ENCODE measurements at places on chromosomes 5 and 9.

- no peak for DNase-seq
Measured at GRCh38 chr9:77016121-77016525, 3.3 kb upstream of the FOXB2 start.

GRCh38 chr5:103346162-103346748 is 87.7 kb downstream of the MACIR start:
- no peak for DNase-seq

- DNase-seq, result no peak
Measured at GRCh38 chr9:112640311-112640710, 77.6 kb downstream of the INIP start.

DNA sequence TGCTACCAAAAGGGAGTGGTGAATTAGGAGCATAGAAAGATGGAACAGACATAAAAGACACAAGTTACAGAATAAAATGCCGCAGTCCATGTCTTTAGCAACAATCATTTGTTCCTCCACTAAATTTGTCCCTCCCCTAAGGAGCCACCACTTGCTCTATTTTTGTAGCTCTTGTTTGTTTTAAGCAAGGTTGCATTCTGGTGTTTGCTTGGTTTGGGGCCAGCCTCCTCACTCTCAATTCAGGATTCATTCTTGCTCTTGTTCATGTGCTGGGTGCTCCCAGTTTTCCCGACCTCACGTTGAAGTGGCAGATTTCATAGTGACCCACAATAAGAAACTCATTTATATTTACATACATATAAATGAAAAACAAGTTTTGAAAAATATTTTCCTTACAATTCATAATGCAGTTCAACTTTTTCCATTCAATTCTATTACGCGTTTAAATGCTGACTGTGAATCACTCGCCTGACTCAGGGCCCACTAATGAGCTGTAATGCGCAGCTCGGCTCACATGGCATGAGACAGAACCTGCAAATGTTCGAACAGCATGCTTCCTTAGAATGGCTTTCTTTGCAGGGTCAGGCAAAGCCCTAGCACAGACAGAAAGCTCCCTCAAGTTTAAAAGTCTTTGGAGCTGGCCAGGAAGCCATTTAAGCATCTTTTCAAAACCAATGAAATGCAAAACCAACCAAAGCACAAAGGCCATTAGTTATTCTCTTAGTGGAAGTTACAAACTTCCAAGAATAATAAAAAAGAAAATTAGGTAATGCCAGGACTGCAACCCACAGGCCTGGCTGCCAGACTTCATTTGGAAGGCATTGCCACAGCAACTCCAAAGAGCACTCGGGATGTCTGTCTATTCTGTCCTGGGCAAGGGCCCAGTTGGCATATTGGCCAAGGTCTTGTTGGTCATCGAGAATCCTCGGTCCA is 41.7 kb downstream of the RETREG1 start:
- DNase-seq, result no peak

GRCh38 chr9:119195521-119195920 is 173.7 kb downstream of the BRINP1 start:
- no peak for DNase-seq

DNA sequence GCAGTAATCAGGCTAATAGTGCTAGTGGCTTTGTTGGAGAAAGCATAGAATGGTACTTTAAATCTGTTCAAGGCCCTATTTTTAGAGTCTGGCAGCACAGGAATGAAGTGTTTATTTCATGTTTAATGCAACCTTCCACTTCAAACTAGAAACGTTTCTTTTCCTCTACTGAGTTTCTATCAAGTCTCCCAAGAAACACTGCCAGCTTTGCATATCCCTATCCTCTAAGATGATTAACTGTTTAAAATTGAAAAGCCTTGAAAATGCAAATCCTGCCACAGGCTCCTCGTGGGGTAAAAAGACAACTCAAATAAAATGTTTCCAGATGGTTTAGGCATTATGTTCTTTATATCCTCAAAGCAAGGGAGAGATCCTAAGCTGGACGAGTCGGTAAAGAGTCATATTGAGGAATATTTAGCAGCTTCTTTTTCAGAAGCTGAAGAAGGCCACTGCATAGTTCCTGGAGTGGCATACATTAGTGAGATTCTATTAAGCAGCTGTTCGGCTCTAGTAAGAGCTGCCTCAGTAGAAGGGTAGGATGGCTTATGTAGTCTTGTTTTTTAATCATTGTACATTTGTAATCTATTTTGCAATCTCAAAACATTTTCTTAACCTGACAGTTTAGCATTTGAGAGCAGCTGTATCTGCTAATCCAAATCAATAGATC is 251.2 kb downstream of the CHSY3 start:
- no peak for DNase-seq

- no peak for DNase-seq
Measured at GRCh38 chr5:157193699-157194424, 13.2 kb downstream of the ITK start.

All from AG09309 (cell line).